ENCODE measurements at places on chromosomes 5 and 9.

DNA sequence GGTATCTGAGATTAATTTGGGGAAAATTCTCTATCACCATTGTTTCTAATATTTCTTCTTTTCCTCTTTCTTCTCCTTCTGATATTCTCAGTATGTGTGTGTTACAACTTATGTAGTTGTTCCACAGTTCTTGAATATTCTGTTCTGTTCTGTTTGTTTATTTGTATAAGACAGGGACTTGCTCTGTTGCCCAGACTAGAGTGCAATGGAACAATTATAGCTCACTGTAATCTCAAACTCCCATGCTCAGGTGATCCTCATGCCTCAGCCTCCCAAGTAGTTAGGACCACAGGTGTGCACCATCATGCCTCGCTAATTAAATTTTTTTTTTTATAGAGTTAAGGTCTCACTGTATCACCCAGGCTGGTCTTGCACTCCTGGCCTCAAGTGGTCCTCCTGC lies 145.8 kb upstream of the TUT7 start:
- no peak for DNase-seq

DNA sequence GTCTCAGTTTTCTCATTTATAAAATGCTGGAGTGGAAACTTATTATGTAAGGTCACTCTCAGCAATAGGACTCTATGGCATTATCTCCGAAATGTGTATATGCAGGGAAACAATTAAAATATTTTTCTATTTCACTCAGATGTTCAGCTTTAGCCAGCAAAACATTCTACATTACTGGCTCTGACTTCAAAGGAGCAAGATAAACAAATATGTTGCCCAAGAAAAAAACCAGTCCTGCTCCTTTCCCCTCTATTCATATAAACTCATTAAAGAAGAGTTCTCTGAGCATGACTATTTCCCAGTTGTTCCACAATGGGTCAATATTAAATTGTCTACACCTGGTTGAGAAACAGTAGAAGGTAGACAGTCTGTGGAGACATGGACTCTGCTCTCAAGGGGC lies 155.0 kb downstream of the NPR3 start:
- DNase-seq: no peak

DNA sequence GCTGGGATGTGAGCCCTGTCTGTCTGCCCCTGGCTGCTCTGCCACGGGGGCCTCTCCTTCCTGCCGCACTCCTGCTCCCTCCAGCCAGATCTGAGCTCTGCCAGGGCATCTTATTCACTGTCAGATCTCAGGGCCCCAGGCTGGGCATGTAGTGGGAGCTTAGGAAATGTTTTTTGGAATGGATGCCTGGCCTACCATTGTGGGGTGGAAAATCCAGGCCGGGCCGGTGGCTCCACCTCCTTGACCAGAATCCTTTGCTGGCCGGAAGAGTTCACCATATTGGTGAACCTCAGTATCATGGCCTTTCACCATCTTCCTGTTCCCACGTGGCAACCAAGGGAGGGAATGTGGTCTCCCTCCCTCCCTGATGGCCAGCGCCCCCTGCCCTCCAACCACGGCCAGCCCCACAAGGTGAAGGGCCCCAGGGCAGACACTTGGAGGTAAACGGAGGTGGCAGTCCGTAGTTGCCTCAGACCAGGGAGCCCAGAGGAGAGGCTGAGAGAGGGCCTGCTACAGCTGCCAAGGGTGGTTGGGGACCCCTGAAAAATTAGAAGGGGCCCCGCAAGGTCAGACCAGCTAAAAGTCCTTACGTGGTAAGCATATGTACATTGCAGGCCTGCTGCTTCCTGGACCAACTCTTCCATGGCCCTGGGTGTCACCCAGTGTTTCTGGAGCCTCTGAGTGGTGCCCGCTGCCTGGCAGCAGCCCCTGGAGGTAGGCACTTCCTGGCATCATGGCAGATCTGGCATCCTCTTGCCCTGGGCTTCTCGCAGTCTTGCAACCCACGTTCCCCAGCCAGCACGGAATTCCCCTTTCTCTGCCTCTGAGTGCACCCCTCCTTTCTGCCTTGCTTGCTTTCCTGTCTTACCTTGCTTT lies 153.3 kb downstream of the RGS3 start:
- no peak for DNase-seq

DNA sequence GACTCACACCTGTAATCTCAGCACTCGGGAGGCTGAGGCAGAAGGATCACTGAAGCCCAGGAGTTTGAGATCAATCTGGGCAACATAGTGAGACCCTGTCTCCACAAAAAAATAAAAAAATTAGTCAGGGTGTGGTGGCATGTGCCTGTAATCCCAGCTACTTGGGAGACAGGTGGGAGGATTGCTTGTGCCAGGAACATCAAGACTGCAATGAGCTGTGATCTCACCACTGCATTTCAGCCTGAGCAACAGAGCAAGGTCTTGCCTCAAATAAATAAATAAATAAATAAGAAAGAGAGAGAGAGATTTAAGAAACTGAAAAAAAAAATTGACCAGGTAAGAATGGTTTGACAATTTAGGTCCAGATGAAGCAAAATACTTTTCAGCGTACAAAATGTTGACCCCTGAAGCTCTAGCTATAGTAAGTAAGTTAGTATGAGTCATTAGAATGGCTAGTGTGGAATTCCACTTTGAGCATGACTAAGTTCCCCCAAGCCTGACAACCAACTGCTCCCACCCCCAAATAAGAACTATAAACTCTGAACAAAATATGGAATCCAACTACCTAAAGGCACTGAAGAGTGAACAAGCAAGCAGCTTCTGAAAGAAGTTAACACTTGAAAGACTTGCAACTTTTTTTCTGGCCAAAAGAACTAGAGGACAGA lies 217.8 kb upstream of the TLE4 start:
- DNase-seq: no peak

DNA sequence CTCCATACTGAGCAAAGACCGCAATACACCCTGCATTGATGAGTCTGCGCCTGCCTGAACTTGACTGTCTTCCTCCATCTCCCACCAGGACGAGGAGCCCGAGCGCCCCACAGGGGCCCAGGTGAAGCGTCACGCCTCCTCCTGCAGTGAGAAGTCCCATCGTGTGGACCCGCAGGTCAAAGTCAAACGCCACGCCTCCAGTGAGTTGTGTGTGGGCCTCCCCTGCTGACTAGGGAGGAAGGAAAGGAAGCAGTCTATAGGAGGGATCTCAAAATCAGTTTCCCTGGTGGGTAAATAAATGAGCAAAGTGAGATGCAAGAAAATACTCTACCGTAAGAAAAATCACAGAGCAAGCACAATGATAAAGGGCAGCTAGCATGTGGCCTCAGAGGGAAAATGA lies 22.8 kb upstream of the GRPEL2 start:
- no peak for DNase-seq

DNA sequence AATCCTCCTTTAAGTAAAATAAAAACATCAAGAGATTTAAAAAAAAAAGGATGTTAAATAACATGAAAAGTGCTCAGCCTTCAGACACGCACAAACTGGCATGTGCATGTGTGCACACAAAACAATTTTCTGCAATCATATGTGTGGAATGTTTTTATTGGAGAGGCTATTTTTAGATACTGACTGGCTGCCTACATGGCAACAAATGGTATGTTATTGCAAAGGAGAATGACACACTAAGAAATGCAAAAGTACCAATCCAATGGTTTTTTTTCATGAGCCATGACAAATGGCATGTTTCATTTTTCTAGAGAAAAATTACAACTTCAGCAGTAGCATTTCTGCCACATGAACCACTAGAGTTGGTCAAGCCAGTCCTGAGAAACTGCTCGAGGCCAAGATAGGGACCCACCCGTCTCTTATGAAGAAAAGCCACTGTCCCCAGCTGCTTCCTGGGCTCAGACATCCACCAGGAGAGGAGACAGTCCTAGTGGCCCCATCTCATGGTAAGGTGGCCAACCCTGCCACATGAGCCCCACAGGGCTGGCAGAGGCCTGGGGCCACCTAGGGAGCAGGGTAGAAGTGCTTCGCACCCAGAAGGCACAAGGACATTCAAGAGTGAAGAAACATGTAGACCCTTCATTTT lies 116.4 kb downstream of the MYO10 start:
- no peak for DNase-seq

- peak; percentile 82 for DNase-seq
These were observed 3.3 kb upstream of the TMEM141 start for GRCh38 chr9:136787690-136788400.

DNA sequence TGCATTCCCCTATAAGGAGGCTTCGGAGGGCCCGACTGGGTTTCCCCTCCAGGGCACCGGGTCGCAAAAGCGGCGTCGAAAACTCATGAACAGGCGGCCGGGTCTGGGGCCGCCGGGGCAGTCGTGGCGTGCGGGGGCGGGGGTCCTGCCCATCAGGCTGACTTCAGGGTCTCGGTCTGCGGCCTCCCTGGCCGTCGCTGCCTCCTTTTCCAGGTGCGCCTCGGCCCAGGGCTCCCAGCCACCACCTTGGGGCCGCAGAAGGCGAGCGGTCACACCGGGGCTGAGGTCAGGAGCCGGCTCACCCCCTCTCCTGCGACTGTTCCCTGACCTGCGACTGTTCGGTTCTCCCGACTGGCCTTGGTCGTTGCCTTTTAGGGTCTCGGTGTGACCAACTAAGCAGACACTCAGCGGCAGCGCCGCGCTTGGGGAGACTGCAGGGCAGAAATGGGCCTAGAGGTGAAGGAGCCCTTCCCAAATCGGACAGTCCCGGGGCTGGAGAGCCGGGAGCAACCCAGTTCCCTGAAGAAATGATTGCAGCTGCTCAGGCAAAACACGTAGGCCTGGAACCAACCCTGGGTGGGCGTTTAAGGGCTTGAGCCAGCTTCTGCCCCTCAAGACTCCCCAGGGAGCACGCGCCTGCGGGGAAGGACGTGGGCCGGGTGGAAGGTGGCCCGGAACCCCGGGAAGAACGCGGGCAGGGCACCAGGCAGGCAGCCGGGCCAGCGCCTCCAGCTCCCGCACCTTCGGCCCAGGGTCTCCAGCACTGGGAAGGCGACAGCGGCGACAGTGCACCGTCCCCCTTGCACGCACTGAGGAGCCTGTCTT lies 11.2 kb downstream of the IRX2 start:
- DNase-seq: no peak

DNA sequence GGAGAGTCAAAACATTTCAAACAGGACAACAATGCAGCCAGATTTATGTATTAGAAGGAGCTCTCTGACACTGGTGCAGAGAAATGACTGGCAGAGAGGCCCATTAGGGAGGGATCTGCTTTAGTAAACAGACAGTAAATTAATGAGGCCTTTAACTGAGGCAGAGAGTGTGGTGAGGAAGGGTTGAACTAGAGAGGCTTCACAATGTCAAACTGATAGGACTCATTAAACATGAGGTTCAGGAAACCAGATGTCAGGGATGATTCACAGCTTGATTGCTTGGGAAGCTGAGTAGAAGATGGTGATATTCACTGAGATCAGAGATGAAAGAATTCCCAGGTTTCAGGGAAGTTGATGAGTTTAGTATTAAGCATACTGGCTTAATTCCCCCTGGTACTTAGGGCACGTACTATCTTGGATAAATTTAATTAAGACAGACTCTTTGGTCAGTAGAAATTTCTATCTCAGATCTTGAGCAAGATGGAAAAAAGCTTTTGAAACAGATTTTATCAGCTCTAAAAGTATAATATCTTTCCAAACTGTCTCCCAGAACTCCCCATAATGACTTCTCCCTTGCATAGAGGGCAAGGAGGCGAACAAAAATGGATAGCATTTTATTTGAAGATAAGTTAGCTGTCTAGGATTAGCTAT lies 8.6 kb upstream of the MUSK start:
- DNase-seq: no peak

GRCh38 chr5:127486471-127486870 lies 31.0 kb upstream of the PRRC1 start:
- no peak for DNase-seq

- DNase-seq: peak; percentile 14
These were observed 320.6 kb upstream of the BRINP1 start for GRCh38 chr9:119689879-119690278.

DNA sequence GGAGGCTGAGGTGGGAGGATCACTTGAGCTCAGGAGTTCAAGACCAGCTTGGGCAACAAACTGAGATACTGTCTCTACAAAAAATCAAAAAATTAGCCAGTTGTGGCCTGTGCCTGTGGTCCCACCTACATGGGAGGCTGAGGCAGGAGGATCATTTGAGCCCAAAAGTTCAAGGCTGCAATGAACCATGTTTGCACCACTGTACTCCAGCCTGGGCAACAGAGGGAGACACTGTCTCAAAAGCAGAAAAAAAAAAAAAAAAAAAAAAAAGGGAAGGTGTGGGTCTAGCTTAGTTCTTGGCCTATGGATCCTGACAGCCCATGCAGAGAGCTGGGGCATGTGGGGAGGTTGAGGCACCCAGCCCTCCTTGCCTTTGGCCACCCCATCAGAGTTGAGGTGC lies 10.9 kb downstream of the PLPP7 start:
- no peak for DNase-seq

DNA sequence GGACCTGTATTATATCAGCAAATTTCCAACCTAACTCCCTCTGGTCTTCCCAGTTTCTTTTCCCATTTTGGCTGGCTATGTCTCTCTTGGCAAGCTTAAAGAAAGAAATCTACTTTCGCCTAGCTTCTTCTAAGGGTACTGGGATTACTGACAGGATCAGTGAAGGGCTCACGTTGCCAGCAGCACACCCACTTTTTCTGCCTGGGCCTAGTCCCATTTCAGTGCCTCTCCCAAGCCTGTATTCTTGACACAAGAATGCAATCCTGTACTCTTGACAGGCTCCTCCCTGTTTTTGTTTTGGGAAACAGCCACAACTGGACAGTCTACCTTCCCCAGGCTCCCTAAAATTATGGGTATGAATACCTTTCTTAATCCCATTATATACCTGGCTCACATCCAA lies 170.5 kb downstream of the EPB41L4A start:
- DNase-seq: no peak

DNA sequence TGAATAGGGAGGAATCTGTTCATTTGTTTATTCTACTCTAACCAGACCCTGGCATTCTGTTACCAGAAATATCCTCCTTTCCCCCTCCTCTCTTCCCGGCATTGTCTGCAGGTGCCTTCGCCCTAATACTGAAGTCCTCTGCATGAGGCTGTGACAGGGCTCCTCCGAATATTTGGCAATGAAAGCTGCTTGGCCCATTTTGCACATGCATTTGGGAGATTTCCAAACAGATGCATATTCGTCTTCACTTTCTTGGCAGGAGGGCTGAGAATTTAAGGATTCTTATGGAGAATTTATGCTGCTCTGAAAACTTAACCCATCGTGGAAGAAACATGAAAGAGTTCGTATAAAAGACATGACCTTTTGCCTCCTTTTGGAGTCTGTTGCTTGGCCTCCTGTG lies 484.0 kb downstream of the ZNF608 start:
- DNase-seq: no peak

GRCh38 chr5:4941161-4941560 lies 199.0 kb upstream of the ADAMTS16 start:
- DNase-seq: no peak

GRCh38 chr5:141507387-141508091 lies 18.7 kb downstream of the PCDHGC5 start:
- DNase-seq: peak; percentile 86

DNA sequence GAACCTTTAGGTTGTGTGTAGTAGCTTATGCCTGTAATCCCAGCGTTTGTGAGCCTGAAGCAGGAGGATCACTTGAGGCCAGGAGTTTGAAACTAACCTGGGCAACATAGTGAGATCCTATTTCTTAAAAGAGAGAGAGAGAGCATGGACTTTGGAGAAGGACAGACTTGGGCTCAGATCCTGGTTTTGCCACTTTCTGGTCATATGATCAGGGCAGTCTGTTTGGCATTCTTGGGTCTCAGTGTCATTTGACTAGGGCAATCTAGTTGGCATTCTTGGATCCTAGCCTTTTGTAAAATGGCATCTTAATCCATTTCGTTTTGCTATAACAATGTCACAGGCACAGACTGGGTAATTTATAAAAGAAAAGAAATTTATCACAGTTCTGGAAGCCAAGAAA lies 28.4 kb downstream of the RCL1 start:
- no peak for DNase-seq

GRCh38 chr9:133819923-133820322 lies 81.8 kb upstream of the SARDH start:
- no peak for DNase-seq

GRCh38 chr5:41788941-41789368 lies 81.3 kb downstream of the OXCT1 start:
- no peak for DNase-seq

All from NB4 (cell line).